Smooth muscle cell of the coronary artery (primary cell): ENCODE measurements at places on chromosomes 13 and 19. TPM values are rescaled to one million over a fixed set of nuclear protein-coding genes. Genes with fewer than 3 reads are reported as not detected.

The PGLYRP1 gene
- not detected in 2 replicates for total RNA-seq

The ZNF442 gene
- 4.0 and 4.8 TPM in 2 replicates for total RNA-seq

The ZNF382 gene
- 3.7 and 7.3 TPM in 2 replicates for total RNA-seq

The POGLUT2 gene
- 6.7 and 23.7 TPM in 2 replicates for total RNA-seq

The JAK3 gene
- total RNA-seq: 1.3 and 1.9 TPM in 2 replicates

The C1QTNF9 gene
- total RNA-seq: not detected in 2 replicates

The POLD1 gene
- 19.1 and 34.3 TPM in 2 replicates for total RNA-seq

The EBI3 gene
- total RNA-seq: 0.08 TPM in 1 of 2 replicates, not detected in the other

The MEDAG gene
- total RNA-seq: 19.7 and 171 TPM in 2 replicates

The HRC gene
- total RNA-seq: 0.12 and 0.30 TPM in 2 replicates

The PTBP1 gene
- total RNA-seq: 77.1 and 91.9 TPM in 2 replicates

The PHF11 gene
- total RNA-seq: 8.1 and 9.2 TPM in 2 replicates

The FAAP24 gene
- 1.5 and 1.7 TPM in 2 replicates for total RNA-seq

The AMER2 gene
- total RNA-seq: not detected in 2 replicates

The SERPINE3 gene
- not detected in 2 replicates for total RNA-seq

The CNMD gene
- not detected in 2 replicates for total RNA-seq

The MYO1F gene
- 0.12 and 0.23 TPM in 2 replicates for total RNA-seq

The FBN3 gene
- total RNA-seq: not detected in 2 replicates

The FUT2 gene
- total RNA-seq: not detected in 2 replicates

The KLF12 gene
- 7.1 and 7.7 TPM in 2 replicates for total RNA-seq
